ENCODE measurements at places on chromosomes 7 and 10. TPM values are rescaled to one million over a fixed set of nuclear protein-coding genes. Genes with fewer than 3 reads are reported as not detected.

MYL10 gene
- total RNA-seq, result 14.8 TPM

NET1 gene
- total RNA-seq, result 104 TPM

DNA sequence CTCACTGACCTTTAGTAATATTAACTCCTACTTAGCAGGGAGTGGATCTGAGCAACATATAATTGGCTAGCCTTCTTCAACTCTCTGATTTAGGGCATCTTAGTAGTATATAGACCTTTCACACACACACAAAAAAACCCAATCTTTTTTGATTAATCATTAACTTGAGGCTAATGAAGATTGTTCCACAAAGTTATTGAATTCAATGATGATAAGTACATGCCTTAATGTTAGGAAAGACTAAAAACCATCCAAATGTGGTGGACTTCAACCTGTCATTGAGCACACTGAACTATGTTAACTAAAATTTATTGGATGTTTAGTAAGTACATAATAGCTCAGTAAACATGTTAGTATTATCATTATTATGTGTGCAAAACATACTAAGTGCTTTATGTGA is 179.4 kb upstream of the SLC25A13 start:
- H3K4me1 ChIP-seq, result no peaks in the 10 kb centered on the region
- H3K36me3 ChIP-seq, result no peaks in the 10 kb centered on the region
- no peaks in the 10 kb centered on the region for H3K27me3 ChIP-seq

DNA sequence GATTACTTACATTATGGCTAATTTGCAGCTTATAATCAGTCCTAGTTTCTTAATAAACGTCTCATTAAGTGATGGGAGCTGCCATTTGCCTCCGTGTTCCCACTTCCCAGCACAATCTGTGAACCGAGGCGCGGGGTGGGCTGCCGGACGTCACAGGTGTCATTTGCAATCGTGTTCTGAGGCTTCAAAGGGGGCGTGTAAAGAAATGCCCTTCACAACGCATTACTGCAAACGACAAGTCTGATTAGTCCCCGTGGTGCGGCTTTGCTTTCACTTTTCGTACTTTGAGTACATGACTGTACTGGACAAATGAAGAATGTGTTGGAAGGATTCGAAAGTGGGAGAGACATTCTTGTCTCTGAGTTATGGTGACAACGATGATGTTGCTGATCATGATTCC is 614.2 kb upstream of the ADARB2 start:
- H3K36me3 ChIP-seq, result no peaks in the 10 kb centered on the region
- no peak overlapping the region for H3K27ac ChIP-seq
- no peaks in the 10 kb centered on the region for H3K27me3 ChIP-seq

DNA sequence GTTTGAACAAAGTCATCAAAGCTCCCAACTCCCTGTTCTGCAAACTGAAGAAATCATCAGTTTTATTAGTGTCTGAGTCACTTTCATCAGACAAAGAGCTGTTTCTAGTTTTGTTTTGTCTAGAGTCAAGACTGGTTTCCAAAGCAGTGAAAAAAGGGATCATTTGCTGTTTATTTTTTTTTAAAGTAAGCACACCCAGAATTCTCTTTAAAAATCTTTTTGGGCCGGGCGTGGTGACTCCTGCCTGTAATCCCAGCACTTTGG is 972.0 kb upstream of the CELF2 start:
- H3K4me3 ChIP-seq, result no peak overlapping the region
- no peak overlapping the region for H3K27ac ChIP-seq
- no peaks in the 10 kb centered on the region for H3K36me3 ChIP-seq
- no peaks in the 10 kb centered on the region for H3K27me3 ChIP-seq

- peak overlapping the region; percentile 96 for H3K27ac ChIP-seq
- peaks cover 7% of the 10 kb centered on the region for H3K27me3 ChIP-seq
- peak overlapping the region; percentile 90 for H3K4me3 ChIP-seq
- peak; percentile 94 for DNase-seq
- peaks cover 14% of the 10 kb centered on the region for H3K36me3 ChIP-seq
Measured at GRCh38 chr7:151246851-151247580, 1.5 kb downstream of the SMARCD3 start.

DNA sequence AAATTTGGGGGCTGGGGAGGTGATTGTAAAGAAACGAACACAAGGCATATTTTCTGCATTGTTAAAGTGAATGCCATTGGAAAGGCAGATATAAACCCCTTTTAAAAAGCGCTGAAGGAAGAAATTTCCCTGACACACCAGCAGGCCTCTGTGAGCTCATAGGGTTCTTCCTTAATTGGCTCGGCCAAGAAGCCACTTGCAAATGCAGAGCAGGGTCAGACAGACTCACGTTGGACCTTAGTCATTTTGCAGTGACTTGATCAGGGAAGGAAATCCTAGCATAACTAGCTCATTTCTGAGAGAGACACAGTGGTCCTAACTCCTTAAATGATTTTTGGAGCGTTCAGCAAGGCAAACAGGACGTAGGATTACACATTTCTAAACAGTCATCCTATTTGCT is 1461.4 kb downstream of the GATA3 start:
- no peaks in the 10 kb centered on the region for H3K4me1 ChIP-seq
- H3K36me3 ChIP-seq, result no peaks in the 10 kb centered on the region
- H3K27me3 ChIP-seq, result no peaks in the 10 kb centered on the region
- no peak overlapping the region for H3K4me3 ChIP-seq

- H3K36me3 ChIP-seq, result no peaks in the 10 kb centered on the region
- H3K27me3 ChIP-seq, result no peaks in the 10 kb centered on the region
- no peak overlapping the region for H3K27ac ChIP-seq
- no peaks in the 10 kb centered on the region for H3K4me1 ChIP-seq
- DNase-seq, result peak; percentile 66
Measured at GRCh38 chr10:6838118-6838517, 258.0 kb upstream of the PRKCQ start.
